ENCODE measurements at places on chromosomes 3 and 15. TPM values are rescaled to one million over a fixed set of nuclear protein-coding genes. Genes with fewer than 3 reads are reported as not detected.

GRCh38 chr3:158244274-158244673 is 134.4 kb downstream of the RSRC1 start:
- DNase-seq = no peak

- no peak for DNase-seq
Observed at GRCh38 chr3:16299746-16300145, 34.7 kb downstream of the OXNAD1 start.

GRCh38 chr15:66786222-66786621 is 84.2 kb downstream of the SMAD6 start:
- DNase-seq = no peak

GRCh38 chr15:97081666-97082226 is 751.2 kb downstream of the NR2F2 start:
- peak; percentile 87 for DNase-seq

DNA sequence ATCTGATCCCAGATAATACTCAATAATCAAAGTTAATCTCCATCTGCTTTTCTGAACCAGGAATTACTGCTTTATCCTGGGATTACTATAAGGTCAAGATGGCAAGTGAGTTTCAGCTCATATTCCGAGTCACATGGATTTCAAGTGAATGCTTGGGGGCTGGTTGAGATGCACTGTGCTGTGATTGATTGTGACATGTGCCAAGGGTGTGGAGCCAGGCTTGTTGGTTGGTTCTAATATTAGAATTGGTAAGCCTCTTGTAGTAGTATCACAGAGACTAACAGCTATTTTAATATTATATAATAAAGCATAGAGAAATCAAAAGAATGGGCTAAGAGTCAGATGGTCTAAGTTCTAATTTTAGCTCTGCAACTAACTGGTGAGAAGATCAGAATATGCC is 74.2 kb upstream of the ICE2 start:
- no peak for DNase-seq

DNA sequence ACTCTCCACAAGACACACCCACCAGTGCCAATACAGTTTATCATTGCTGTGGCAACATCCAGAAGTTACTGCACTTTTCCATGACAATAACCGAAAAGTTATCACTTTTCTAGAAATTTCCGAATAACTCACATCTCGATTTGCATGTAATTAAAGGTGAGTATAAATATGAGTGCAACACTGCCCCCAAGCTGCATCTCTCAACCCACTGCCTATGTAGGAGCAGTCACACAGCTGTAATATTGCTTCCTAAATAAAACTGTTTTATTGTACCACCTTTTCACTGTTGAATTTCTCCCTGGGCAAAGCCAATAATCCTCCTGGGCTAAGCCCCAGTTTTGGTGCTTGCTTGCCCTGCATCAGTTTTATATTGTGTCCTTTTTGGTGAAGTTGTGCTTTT is 601.0 kb upstream of the EPHA6 start:
- no peak for DNase-seq

GRCh38 chr3:123713211-123713610 is 128.4 kb upstream of the HACD2 start:
- no peak for DNase-seq

DNA sequence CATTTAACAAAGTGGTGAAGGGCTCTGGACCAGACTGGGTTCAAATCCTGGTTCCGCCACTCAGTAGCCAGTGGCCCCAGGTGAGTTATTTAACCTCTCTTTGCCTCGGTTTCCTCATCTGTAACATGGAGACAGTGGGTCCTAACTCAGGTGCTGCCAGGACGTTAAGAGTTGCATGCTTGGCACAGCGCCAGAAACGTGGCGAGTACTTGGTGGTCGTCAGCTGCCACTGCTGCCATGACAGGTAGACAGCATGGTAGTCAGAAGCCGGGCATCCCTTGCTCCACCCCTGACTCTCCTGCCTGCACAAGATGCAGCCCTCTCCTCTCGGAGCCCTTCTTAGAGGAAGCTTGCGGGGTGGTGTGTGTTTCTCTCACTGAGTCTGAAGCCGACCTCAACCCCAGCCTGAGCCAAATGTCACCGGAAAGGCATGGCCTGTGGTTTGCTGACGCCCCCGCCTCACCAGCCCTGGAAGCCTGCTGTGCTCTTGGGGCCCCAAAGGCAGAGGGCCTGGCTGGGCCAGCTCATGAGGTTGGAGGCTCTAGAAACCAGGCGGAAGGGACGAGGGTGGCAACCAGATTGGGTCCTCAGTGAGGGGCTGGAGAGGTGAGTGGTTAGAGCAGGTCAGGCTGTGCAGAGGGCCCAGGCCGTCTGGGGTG is 160.8 kb upstream of the TLE3 start:
- DNase-seq = no peak

GRCh38 chr3:187767266-187768012 is 22.2 kb upstream of the BCL6 start:
- DNase-seq = no peak

DNA sequence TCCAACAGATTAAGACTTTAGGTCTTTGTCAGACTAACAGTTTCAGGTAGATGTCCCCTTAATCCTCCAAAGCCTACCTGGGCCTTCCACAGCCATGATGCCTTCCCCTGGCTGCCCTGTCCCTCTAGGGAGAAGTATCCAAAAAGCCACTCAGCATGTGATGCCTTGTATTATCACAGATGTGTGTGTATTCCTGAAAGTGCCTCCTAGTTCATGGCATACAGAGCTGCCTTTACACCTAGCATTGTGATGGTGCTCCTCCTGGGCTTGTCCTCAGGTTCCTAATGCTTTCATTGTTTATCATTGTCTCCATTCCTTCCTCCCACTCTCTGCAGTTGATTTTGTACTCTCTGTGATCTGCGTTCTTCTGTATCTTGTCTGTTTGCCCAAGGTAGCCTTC is 43.6 kb downstream of the CMSS1 start:
- DNase-seq = no peak

- no peak for DNase-seq
Observed at GRCh38 chr3:109432833-109433232, 95.5 kb upstream of the DPPA4 start.

- no peak for DNase-seq
Observed at GRCh38 chr3:114706591-114707232, 412.9 kb downstream of the TIGIT start.

DNA sequence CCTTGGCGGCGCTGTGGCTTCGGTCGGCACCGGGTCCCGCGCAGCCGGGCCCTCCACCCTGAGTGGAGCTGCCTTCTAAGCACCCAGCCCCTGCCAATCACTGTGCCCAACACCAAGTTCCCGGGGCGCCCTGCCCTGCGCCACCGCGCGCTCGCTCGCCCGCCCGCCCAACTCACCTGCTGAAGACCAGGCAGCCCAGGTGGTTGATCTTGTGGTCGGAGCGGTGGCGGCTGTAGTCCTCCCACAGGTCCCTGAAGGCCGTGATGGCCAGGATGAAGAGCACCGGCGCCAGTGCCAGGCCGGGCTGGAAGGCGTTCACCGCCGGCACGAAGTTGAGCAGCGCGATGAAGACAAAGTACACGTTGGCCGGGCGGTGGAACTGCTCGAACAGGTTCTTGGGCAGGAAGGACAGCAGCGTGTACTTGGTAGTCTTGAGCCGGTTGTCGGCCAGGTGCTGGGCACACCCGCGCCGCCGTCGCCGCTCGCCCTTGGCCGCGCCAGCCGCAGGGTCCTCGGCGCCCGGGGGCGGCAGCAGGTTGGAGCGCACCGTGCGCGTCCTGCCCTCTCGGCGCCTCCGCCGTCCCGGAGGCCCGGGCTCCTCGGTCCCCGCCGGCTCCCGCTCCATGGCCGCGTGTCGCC is 536 bp downstream of the ATP10A start:
- DNase-seq = no peak

- no peak for DNase-seq
Observed at GRCh38 chr15:51641490-51642130, 19.0 kb upstream of the DMXL2 start.

GRCh38 chr3:13788522-13789424 is 91.1 kb downstream of the WNT7A start:
- DNase-seq = no peak

DNA sequence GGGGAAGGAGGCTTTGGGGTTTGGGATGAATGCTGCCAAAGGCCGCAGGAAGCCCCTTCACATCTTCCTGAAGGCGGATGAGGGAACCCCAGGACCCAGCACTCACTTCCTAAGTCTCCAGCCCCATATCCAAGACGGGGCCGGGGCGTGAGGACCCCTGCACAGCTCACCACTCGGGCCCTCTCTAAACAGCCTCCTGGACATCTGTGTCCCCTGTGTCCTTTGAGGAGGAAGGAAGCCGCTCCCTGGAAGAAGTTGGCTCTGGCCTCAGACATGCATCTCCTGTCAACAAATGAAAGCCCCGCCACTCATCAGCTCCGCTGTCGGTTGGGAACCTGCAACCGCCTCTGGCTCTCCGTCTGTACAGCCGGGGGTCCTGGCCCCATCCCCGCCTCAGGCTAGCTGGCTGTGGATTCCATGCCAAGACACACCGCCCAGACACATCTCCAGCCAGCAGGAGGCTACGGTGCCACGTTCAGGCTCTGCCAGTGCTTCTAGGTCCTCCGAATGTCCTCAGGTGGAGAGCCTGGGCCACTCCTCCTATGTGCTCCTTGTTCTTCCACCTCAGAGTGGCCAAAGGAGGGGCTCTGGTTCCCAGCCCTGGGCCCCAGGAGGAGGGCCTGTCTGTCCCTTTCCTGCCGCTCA is 140.0 kb upstream of the MEF2A start:
- DNase-seq = no peak

GRCh38 chr3:103306104-103306503 is 871.3 kb downstream of the ZPLD1 start:
- no peak for DNase-seq

DNA sequence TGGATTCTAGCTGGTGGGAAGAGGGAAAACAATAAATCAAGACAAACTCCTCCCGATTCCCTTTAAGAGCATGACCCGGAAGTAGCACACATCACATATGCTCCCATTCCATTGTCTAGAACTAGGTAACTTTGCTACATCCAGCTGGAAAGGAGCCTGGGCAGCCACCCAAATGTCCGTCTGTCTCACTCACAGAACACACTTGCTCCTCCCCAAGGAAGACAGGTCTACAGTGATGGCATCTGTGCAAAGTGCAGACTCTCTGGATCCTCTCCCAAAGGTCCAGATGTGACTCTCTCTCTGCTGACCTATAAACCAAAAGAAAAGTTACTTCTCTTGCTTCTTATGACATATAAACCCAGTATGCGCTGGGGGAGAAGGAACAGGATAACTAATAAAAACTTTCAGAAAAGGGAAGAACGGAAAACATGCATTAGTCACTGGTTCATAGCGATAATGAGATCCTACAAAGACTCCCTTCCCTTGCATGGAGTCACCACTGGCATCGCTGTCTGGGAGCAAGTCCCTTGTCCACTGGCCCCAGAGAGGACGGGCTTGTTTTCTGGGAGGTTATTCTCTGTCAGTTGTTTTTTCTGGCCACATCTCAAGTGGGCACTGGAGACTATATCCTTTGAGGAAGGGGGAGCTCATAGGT is 29.8 kb upstream of the EPHB3 start:
- DNase-seq = no peak

GRCh38 chr15:31465083-31465955 is 138.7 kb downstream of the KLF13 start:
- no peak for DNase-seq

- no peak for DNase-seq
Observed at GRCh38 chr3:127711896-127712295, 39.1 kb downstream of the ABTB1 start.

- no peak for DNase-seq
Observed at GRCh38 chr3:78757731-78758130, 1010.1 kb downstream of the ROBO1 start.

DNA sequence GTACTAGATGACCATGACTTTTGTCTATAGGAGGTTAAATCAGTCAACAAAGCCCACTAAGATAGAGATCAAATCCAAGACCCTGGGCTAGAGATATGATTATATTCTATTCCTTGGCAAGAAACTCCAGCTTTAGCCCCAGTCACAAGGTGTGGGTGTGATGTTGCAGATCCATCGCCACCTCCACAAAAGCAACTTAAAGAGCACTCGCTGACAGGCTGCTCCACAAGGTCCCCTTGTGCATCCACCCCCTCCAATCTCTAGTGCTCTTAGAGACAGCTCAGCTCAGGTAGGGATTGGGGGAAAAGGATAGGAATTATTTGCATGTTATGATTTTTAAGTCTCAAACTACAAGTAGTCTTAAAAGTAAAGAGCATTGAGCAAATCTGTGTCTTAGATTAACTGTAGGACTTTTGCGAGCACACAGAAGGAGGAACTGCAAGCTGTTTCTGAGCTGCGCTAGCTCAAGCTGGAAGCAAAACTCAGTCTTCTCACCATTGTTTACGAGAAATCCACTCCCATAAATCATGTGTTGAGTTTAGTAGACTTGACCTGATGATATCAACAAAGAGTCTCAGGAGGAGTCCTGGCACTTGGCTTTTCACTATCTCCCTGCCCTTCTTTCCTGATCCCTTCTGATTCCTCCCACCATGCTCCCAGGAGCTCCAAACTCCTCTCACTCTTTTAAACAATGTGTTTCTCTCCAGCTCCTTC is 177.6 kb downstream of the STAC start:
- no peak for DNase-seq

DNA sequence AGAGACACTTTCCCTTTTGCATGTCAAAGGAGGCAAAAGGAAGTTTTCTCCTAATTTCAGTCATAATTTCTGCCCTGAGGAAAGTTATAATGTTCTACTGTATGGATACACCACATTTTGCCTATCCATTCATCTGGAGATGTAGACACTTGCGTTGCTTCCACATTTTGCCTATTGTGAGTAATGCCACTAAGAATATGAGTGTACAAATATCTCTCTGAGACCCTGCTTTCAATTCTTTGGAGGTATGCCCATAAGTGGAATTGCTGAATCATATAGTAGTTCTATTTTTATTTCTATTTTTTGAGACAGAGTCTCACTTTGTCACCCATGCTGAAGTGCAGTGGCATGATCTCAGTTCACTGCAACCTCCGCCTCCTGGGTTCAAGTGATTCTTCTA is 3.6 kb upstream of the CD276 start:
- no peak for DNase-seq

GRCh38 chr15:81275711-81276392 is 48.1 kb downstream of the STARD5 start:
- no peak for DNase-seq

The LDHAL6B gene
- not detected for total RNA-seq

The A4GNT gene
- not detected for total RNA-seq

The WHAMM gene
- 5.4 TPM for total RNA-seq

The NLGN1 gene
- 0.39 TPM for total RNA-seq

The SPG11 gene
- total RNA-seq = 68.5 TPM

The SEMA7A gene
- 0.45 TPM for total RNA-seq

The PLCB2 gene
- total RNA-seq = 5.6 TPM

The SCN11A gene
- total RNA-seq = not detected

The CFAP100 gene
- not detected for total RNA-seq

The LEO1 gene
- 40.0 TPM for total RNA-seq

The TMEM40 gene
- total RNA-seq = not detected

The SAMD7 gene
- total RNA-seq = not detected

The STOML1 gene
- 10.3 TPM for total RNA-seq

The MUSTN1 gene
- total RNA-seq = 1.5 TPM

Data from A673 (cell line).